Activated naive CD8-positive, alpha-beta T cell treated with anti-CD3 and anti-CD28 coated beads for 36 hours (primary cell): ENCODE measurements at places on chromosomes 1 and 21.

DNA sequence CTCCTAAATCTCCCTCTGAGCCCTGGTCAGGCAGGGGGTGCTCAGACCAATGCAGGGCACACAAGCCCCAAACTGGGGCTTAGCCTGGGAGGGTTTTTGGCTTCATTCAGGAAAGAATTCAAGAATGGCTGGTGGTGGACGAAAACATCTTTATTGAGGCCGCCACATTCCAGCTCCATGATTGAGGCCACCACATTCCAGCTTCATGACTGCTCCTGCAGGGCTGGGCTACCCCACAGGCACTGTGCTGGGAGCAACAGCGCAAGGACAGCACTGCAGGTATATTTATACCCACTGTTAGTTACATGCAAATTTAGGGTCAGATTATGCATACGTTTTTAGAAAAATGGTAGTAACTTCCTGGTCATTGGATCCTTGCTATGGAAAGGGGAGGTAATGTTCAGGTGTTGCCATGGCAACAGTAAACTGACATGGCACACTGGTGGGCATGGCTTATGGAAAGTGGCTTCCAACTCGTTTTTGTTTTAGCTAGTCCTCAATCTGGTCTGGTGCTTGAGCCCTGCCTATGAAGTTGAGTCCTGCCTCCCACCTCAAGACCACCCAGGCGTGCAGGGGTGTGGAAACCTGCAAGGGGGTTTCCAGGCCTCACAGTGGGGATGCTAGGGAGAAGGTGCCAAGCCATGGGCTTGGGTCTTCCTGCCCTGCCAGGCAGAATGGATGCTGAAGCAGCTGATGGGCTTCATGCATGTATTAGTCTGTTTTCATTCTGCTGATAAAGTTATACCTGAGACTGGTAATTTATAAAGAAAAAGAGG is 348.7 kb upstream of the AJAP1 start:
- H3K36me3 ChIP-seq = no peaks in the 10 kb centered on the region
- no peak overlapping the region for H3K4me3 ChIP-seq
- no peak overlapping the region for H3K27ac ChIP-seq
- DNase-seq = no peak
- H3K4me1 ChIP-seq = no peaks in the 10 kb centered on the region

DNA sequence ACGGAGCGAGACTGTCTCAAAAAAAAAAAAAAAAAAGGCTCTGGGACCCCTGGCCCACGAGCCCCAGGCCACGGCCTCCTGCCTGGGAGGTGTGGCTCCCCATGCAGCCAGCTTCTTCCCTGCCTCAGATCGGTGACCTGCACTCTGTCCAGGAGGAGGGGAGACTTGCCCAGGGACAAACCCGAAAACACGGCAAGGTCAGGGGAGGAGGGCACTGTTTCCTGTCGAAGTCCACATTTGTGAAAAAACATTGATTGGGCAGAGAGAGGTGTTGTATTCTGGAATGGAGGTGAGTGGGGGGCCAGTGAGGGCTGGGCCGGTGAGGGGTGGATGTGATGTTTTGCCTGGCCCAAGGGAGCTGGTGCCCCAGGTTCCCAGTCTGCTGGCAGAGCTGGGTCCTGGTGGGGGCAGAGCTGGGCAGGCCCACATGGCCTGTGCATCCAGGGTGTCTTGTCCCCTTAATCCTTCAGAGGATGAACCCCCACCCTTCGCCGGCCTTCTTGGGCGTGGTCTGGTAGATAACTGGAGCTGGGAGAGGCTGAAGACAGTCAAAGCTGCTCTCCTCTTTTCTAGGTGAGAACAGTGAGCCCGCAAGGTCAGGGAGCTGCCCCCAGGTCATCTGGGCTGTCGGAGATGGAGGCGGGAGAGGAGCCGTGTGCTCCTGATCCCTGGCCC is 12.4 kb upstream of the FAAP20 start:
- H3K27me3 ChIP-seq = no peaks in the 10 kb centered on the region
- no peak overlapping the region for H3K27ac ChIP-seq
- H3K4me1 ChIP-seq = peaks cover 4% of the 10 kb centered on the region
- no peak overlapping the region for H3K4me3 ChIP-seq
- DNase-seq = no peak
- H3K36me3 ChIP-seq = no peaks in the 10 kb centered on the region

DNA sequence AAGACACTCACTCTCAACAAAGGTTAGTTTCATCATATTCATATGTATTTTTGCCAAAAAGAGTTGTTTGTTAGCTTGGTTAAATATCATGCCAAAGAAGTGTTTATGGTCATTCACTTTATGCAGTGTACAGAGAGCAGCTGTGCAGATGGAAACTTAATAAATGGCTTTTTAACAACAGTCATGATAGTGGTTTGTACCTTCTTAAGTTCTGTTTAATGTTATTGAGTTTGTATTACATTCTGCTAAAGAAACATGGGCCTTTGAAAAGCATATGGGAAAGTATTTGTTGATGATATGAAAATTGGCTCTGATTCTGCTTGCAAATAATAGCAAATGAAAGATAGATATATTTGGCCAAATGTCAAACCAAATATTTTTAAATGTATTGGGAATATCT is 607.3 kb downstream of the NCAM2 start:
- no peak overlapping the region for H3K4me3 ChIP-seq
- no peaks in the 10 kb centered on the region for H3K27me3 ChIP-seq
- H3K27ac ChIP-seq = no peak overlapping the region
- H3K36me3 ChIP-seq = no peaks in the 10 kb centered on the region

- H3K4me1 ChIP-seq = no peaks in the 10 kb centered on the region
- no peak overlapping the region for H3K4me3 ChIP-seq
- DNase-seq = no peak
- no peaks in the 10 kb centered on the region for H3K36me3 ChIP-seq
- H3K27ac ChIP-seq = no peak overlapping the region
These were observed 160.7 kb upstream of the POU3F1 start for GRCh38 chr1:38207275-38207674.

DNA sequence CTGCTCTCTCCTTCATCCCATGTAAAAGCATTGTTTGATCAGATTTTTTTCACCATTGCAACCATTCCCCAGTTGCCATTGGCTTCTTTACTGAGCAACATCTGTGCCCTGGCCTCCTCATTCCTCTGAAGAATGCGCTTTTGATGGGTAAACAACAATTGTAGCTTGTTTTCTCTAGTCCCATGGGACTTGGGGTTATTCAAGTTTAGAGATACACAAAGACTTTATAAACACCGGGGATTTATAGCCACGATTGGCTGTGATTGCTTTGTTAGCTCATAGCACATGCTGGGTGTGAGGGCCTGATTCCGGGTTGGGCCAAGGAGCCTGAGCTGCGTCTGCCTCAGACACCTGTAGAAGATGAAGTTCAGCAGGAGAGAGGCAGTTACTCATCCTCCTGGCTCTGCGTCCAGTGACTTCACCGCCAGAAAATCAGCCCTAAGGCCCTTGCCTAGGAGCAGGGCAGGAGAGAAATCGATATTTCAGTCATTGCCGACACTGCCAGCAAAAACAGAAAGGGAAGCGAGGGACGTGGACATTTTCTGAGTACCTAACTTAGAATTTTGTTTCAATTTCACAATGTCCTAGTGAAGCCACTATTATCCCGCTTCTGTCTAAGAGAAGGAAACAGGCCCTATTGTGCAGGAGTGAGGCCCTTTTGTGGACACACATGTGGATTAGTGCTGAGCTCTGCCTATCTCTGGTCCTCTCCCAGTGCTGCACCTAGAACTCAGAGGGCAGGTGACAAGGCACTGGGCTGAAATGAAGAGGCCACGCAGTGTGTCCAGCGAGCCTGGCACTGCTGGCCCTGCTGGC is 159.8 kb upstream of the USP24 start:
- no peaks in the 10 kb centered on the region for H3K4me1 ChIP-seq
- H3K27ac ChIP-seq = no peak overlapping the region
- no peak overlapping the region for H3K4me3 ChIP-seq
- H3K36me3 ChIP-seq = no peaks in the 10 kb centered on the region
- peaks cover 4% of the 10 kb centered on the region for H3K27me3 ChIP-seq

- no peak for DNase-seq
- H3K27ac ChIP-seq = peak overlapping the region; percentile 82
- peaks cover 21% of the 10 kb centered on the region for H3K36me3 ChIP-seq
- peak overlapping the region; percentile 26 for H3K4me3 ChIP-seq
- no peaks in the 10 kb centered on the region for H3K27me3 ChIP-seq
- H3K4me1 ChIP-seq = peaks cover 15% of the 10 kb centered on the region
These were observed 46.0 kb downstream of the RPL5 start for GRCh38 chr1:92877792-92878191.

DNA sequence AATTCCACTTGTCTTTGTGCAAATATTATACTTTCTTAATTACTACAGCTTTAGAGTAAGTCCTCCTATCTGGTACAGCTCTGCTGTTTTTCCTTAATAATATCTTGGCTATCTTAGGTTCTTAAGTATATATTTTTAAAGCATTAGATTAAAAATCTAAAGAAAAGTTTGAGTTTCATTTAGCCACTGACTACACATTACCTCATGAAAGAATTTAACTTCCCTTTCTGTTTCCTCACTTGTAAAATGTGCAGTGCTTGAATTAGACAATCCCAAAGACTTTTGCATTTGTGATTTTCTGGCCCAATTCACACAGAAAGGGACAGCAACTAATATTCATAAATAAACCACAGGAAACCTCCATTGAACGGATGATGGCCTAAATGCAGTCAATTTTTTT is 126.4 kb upstream of the SAMSN1 start:
- H3K36me3 ChIP-seq = peaks cover 12% of the 10 kb centered on the region
- no peak overlapping the region for H3K27ac ChIP-seq
- H3K4me1 ChIP-seq = peaks cover 21% of the 10 kb centered on the region

DNA sequence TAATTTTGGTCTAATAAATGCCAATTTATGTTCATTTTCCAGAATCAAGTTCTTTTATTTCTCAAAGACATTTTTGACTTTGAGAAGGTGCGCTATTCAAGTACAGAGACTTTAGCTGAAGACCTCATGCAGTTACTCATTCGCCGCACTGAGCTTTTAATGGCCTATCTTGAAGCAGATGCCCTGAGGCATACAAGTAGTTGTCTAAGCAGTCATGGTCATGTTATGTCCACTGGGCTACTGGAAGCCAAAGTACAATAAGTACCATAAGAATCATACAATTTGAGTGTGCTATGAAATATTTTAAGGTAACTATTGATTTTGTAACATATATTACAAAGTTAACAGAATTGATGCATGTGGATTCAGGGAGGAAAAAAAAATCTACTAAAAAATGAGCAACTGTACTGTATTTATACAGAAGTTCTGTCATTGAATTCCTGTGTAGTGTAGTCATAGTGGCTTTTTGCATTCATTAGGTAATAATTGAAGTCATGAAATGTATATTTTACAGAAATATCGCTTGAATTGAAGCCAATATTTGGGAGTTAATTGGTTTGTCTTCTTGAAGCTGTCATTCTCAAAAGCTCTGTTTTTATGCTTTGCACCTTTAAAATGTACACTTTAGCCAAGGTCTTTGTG is 13.5 kb upstream of the NEXN start:
- peaks cover 5% of the 10 kb centered on the region for H3K36me3 ChIP-seq
- no peak overlapping the region for H3K4me3 ChIP-seq
- DNase-seq = no peak
- H3K27me3 ChIP-seq = no peaks in the 10 kb centered on the region
- H3K4me1 ChIP-seq = no peaks in the 10 kb centered on the region
- no peak overlapping the region for H3K27ac ChIP-seq

DNA sequence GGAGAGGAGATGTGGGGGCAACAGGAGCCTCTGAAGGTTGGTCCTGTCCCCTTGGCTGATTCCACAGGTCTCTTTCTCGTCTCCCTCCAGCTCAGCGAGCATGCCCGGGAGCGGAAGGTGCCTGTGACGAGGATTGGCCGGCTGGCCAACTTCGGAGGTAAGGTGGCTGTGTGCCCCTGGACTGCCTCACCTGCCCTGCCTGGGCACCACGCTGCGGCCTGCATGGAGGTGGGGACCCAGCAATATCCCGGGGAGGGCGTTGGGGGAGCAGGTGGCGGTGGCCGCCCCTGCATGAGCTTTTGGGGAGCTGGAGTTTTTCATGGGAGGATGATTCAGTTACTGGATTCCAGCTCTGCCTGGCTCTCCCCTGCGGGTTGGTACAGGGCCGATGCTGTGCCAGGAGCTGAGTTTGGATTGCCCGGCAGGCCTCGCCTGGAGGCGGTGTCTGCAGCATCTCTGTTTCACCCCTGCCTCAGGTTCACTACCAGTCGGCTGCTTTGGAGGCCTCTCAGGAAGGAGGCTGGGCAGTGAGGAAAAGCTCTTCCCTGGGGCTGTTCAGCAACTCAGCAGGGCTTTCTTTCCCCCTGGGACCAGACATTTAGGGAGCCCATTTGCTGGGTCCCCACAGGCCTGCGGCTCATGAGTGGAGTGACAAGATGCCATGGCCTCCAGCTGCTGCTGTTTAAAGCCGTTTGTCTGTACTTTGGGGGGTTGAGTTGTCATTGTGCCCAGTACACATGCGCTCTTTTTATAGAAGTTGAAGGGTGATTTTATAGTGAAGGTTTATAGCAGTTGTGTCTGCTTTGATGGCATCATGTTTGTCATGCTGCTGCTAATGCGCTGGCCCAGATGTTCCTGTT is 25.7 kb downstream of the COQ8A start:
- peaks cover 25% of the 10 kb centered on the region for H3K36me3 ChIP-seq
- H3K27ac ChIP-seq = no peak overlapping the region
- H3K4me3 ChIP-seq = no peak overlapping the region
- peaks cover 5% of the 10 kb centered on the region for H3K4me1 ChIP-seq
- no peak for DNase-seq
- H3K27me3 ChIP-seq = no peaks in the 10 kb centered on the region

GRCh38 chr1:210730023-210730422 is 401.3 kb downstream of the HHAT start:
- peaks cover 12% of the 10 kb centered on the region for H3K27me3 ChIP-seq
- no peaks in the 10 kb centered on the region for H3K4me1 ChIP-seq
- DNase-seq = no peak
- no peak overlapping the region for H3K27ac ChIP-seq
- no peak overlapping the region for H3K4me3 ChIP-seq

GRCh38 chr1:23628951-23629387 is 62.6 kb upstream of the RPL11 start:
- peaks cover 42% of the 10 kb centered on the region for H3K4me1 ChIP-seq
- peak overlapping the region; percentile 20 for H3K4me3 ChIP-seq
- no peak for DNase-seq
- no peaks in the 10 kb centered on the region for H3K27me3 ChIP-seq

DNA sequence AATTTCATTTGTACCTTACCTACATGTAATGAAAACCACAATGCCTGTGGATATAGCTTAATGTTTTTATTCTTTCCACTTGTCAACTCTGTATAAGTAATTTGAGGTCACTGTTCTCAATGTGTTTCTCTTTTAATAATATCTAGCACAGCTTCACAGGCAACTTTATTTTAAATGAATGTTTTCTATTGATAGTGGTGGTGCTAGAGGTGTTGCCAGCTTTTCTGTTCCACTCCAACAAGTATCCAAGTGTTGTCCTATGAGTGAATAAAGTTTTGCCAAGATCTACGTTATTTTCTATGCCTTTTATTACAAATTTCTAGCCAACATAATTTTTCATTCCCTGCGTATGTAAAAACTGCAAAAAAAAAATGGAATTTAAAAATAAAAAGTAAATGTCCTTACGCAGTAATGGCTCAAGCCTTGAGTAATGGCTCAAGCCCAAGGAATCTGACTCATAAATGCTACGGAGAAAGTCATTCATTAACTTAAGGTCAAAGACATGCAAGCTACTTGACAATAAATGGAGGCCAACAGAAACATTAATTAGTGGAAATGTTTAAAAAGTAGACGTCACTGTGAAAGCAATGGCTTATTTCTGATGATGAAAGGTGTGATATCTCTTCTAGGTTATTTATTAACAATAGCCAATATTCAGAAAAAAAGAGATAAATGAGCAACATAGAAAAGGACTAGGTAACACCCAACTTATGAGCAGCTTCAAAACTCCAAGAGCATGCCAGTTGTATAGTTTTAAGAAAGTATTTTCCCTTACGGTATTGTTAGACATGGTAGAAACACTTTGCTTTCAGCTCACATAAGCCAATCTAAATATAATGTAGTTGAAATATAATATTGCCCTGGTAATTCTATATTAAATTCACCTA is 71.4 kb downstream of the SLC44A5 start:
- H3K27ac ChIP-seq = no peak overlapping the region
- no peaks in the 10 kb centered on the region for H3K27me3 ChIP-seq
- no peak overlapping the region for H3K4me3 ChIP-seq
- no peaks in the 10 kb centered on the region for H3K36me3 ChIP-seq
- no peak for DNase-seq
